Aorta (tissue), 5 donors: ENCODE measurements at places on chromosomes 1 and 21.

DNA sequence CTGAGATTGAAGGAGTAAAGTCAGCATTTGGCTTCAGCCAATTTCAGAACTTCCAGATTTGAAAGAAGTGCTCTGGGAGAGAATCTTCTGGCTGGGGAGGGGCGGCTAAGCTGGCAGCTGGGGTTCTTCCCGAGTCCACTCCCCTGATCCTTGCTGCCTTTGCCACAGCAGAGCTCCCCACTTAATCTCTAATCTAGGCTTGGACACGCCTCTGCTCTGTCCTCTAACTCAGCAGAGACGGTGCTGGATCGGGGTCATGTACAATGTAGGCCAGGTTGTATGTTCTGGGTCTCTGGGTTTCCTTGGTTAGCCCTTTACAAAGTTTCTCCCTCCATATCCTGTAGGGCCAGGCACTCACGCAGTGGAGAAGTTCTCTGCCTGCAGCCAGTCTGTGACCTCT, 10.1 kb upstream of the GSTM3 start:
- H3K27me3 ChIP-seq, result no peaks in the 10 kb centered on the region
- H3K4me1 ChIP-seq, result no peaks in the 10 kb centered on the region
- DNase-seq, result no peak
- H3K36me3 ChIP-seq, result no peaks in the 10 kb centered on the region
- no peak overlapping the region for H3K27ac ChIP-seq

- no peaks in the 10 kb centered on the region for H3K27me3 ChIP-seq
- no peak overlapping the region for H3K27ac ChIP-seq
- H3K4me3 ChIP-seq, result no peak overlapping the region
- H3K36me3 ChIP-seq, result no peaks in the 10 kb centered on the region
- no peak for DNase-seq
- no peaks in the 10 kb centered on the region for H3K4me1 ChIP-seq
Measured at GRCh38 chr1:5842679-5843078, 149.5 kb downstream of the NPHP4 start.

DNA sequence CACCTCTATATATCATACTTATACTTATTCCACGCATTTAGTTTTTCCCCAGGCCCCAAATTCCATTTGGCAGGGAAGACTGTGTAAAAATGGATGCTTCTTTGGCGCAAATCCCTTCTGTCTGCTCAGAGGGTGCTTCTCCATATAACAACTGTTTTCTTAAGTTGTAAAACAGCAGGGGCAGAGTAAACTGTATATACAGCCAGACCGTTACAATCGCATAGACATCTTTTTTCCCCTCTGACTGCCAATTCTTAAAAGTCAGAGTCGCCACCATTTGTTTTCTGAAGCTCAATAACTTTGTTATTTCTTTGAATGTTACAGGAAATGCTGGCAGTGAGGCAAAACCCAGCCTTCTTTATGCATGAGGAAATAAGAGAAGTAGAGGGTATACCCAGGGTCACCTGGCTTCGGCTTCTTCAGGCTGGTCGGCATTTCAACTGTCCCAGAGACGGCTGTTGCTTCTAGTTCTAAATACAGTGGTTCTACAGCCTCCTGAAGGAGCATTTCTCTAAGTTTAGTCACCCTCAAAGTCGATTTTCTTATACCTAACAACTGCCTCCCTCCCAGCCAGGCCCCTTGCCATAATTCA, 188.4 kb downstream of the CLIC6 start:
- no peaks in the 10 kb centered on the region for H3K27me3 ChIP-seq
- no peaks in the 10 kb centered on the region for H3K36me3 ChIP-seq
- H3K27ac ChIP-seq, result no peak overlapping the region
- H3K4me3 ChIP-seq, result no peak overlapping the region

GRCh38 chr1:220272047-220272840, at the start of gene RAB3GAP2:
TSS of gene RAB3GAP2 (minus strand) at chr1:220272453. CDS start at chr1:220272337, 116 bp downstream.
- peak within 1 kb of the TSS; percentile 72 for H3K4me3 ChIP-seq
- peaks cover 12% of the 10 kb centered on the region for H3K4me1 ChIP-seq
- peak; percentile 96 for DNase-seq
- no peaks in the 10 kb centered on the region for H3K36me3 ChIP-seq
- no peak within 1 kb of the TSS for H3K27ac ChIP-seq

DNA sequence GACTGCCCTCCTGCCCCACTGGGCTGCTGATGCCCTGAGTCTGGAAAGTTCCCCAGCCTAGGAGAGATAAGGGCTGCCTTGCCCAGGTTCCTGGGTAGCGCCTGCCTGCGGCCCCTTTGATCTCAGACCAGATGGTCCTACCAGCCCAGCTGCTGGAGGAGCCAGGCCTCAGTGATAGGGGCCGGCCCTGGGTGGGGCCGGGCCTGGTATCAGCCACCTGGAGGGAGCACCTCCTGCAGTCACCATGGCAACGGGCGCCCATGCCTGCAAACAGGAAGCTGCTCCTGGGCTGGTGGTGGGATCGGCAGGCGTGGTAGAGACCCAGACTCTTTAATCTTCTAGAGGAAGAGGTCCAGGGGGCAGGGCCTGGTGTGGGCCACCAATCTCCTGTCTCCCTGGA, 119.7 kb upstream of the WNT4 start:
- no peaks in the 10 kb centered on the region for H3K36me3 ChIP-seq
- no peak overlapping the region for H3K4me3 ChIP-seq
- DNase-seq, result no peak
- no peak overlapping the region for H3K27ac ChIP-seq
- no peaks in the 10 kb centered on the region for H3K4me1 ChIP-seq

GRCh38 chr1:227792216-227793078, 23.0 kb upstream of the PRSS38 start:
- H3K4me3 ChIP-seq, result no peak overlapping the region
- no peak overlapping the region for H3K27ac ChIP-seq
- H3K36me3 ChIP-seq, result no peaks in the 10 kb centered on the region
- H3K4me1 ChIP-seq, result no peaks in the 10 kb centered on the region

GRCh38 chr1:236261033-236261432, 20.7 kb downstream of the ERO1B start:
- no peaks in the 10 kb centered on the region for H3K4me1 ChIP-seq
- DNase-seq, result no peak
- H3K27me3 ChIP-seq, result no peaks in the 10 kb centered on the region
- H3K27ac ChIP-seq, result no peak overlapping the region

DNA sequence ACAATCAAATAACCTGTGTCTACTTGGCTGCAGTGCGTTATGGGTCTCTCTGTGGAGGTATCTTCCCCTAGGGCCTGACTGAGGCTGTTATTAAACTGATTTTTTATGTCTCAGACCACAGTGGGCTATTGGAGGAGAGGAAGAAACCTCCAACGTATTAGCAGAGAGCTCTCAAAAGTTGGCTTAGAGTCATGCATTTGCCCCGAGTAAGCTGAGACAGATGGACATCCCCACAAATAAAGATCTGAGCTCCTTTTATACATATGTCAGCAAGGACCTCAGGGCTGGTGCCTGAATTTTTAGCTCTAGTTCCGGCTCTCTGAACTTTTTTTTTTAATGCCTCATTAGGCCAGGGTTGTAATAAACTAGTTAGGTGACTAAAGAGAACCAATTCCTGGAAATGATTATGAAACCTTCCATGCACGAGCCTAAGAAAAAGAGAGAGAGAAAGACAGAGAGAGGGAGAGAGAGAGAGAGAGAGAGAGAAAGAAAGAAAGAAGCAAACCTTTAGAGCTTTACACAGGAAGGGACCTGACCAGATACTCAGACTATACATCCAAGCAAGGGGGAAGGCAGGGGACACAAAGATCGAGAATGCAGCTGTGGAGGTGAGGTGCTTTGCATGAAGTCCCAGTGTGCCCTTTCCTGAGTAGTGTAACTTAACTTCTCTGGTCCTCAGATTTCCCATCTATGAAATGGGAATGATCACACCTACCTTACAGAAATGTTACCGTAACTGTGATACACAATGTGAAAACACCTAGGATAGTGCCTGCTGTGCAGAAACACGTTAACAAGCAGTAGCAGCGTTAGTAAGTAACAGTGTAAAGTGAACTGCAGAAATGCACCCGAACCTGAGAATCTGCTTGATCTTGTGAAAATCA, 8.4 kb upstream of the PIGR start:
- no peaks in the 10 kb centered on the region for H3K27me3 ChIP-seq
- no peaks in the 10 kb centered on the region for H3K36me3 ChIP-seq
- no peak for DNase-seq
- no peak overlapping the region for H3K4me3 ChIP-seq
- H3K27ac ChIP-seq, result no peak overlapping the region

GRCh38 chr1:214282630-214283242, 1.8 kb downstream of the SMYD2 start:
- DNase-seq, result no peak
- H3K4me3 ChIP-seq, result no peak overlapping the region
- peaks cover 2% of the 10 kb centered on the region for H3K4me1 ChIP-seq
- no peaks in the 10 kb centered on the region for H3K27me3 ChIP-seq
- H3K27ac ChIP-seq, result no peak overlapping the region

DNA sequence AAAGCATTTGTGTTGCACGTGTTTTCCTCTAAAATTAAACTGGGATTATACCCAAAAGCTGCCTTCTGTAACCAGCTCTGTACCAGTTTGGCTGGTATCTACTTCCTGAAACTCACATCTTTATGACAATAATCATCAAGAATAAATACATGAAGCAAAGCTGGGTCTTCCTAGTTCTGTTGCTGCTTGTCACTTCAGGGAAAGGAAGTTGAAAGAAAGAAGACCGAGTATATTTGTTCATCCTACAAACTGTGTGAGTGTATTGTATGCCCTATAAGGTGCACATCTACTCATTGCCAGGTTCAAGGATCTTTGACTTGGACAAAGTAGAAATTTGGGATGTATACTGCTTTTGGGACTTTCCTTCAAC, 29.1 kb upstream of the IFNGR2 start:
- H3K4me3 ChIP-seq, result no peak overlapping the region
- no peaks in the 10 kb centered on the region for H3K36me3 ChIP-seq
- no peaks in the 10 kb centered on the region for H3K4me1 ChIP-seq
- no peak for DNase-seq
- H3K27ac ChIP-seq, result no peak overlapping the region

- H3K27ac ChIP-seq, result no peak overlapping the region
- H3K4me1 ChIP-seq, result no peaks in the 10 kb centered on the region
- H3K27me3 ChIP-seq, result no peaks in the 10 kb centered on the region
- no peak overlapping the region for H3K4me3 ChIP-seq
- H3K36me3 ChIP-seq, result no peaks in the 10 kb centered on the region
- DNase-seq, result no peak
Measured at GRCh38 chr1:226520640-226521355, 27.8 kb upstream of the STUM start.

GRCh38 chr1:15261155-15262002, 14.4 kb downstream of the FHAD1 start:
- no peaks in the 10 kb centered on the region for H3K36me3 ChIP-seq
- no peak overlapping the region for H3K27ac ChIP-seq
- no peaks in the 10 kb centered on the region for H3K27me3 ChIP-seq
- H3K4me3 ChIP-seq, result no peak overlapping the region

GRCh38 chr1:241666419-241666818, 14.3 kb downstream of the WDR64 start:
- H3K4me1 ChIP-seq, result no peaks in the 10 kb centered on the region
- no peak overlapping the region for H3K4me3 ChIP-seq
- DNase-seq, result no peak
- H3K36me3 ChIP-seq, result no peaks in the 10 kb centered on the region
- H3K27me3 ChIP-seq, result no peaks in the 10 kb centered on the region

- H3K27me3 ChIP-seq, result no peaks in the 10 kb centered on the region
- DNase-seq, result no peak
- H3K4me3 ChIP-seq, result no peak overlapping the region
Measured at GRCh38 chr1:143660354-143660941, 311.3 kb downstream of the FAM72C start.

GRCh38 chr1:172360985-172361384, 59.5 kb upstream of the C1orf105 start:
- H3K4me1 ChIP-seq, result no peaks in the 10 kb centered on the region
- H3K27ac ChIP-seq, result peak overlapping the region; percentile 36
- no peak for DNase-seq
- no peaks in the 10 kb centered on the region for H3K27me3 ChIP-seq
- no peak overlapping the region for H3K4me3 ChIP-seq
